T-helper 2 cell treated with Interferon-gamma antibody and Interleukin-4, amounts not matched to agents 100 ng/mL and 5 ng/mL, for 36 hours (primary cell): ENCODE measurements at places on chromosomes 7 and 10. TPM values are rescaled to one million over a fixed set of nuclear protein-coding genes. Genes with fewer than 3 reads are reported as not detected.

PRRT4 gene
- total RNA-seq: 0.07 and 0.18 TPM in 2 replicates

TMEM229A gene
- total RNA-seq: not detected in 2 replicates

TET1 gene
- 2.3 and 2.7 TPM in 2 replicates for total RNA-seq

NRF1 gene
- 28.9 and 29.5 TPM in 2 replicates for total RNA-seq

SLC18A3 gene
- total RNA-seq: not detected in 2 replicates
